T-helper 17 cell (primary cell): ENCODE measurements at places on chromosomes 16 and 17.
A peak's percentile ranks its signal among the peaks of the same experiment; 100 is the strongest.

DNA sequence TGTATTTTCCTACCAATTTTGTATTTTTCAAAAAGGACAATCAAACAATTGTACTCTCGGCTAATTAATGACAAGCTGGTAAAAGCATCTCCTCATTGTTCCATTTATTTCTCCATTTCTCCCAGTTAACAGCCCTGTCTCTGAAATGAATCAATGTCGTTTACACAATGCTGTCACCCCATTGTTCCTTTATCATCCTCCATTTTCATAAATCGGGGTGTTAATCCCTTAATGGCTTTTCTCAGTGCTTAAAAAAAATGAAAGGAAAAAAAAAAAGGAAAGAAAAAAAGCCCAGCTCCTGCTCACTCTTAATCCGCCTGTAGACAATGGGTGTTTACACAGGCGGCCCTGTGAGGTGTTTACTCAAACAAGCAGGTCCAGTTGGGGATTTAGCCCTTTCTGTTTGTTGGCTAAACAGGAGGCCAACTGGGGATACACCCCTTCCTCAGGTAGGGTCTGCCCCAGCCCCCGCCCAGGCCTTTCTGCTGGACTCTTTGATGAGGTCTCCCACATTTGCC lies 86.8 kb upstream of the SALL1 start:
- DNase-seq, result no peak

DNA sequence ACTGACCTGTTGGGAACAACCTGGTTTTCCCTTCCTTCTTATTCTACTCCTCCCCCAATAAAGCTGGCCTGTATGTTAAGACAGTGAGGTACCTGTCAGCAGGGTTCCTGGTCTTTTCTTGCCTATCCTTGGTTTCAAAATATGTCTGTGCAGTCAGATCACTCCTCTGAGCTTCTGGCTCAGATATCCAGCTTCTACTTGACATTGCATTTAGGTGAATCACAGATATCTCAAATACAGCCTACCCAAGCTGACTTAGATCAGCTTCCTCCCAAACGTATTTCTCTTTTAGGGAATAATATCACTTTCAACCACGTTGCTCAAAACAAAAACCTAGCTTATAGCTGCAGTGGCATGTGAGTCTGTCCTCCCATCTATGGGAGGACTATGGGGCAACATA lies 48.7 kb downstream of the TEX14 start:
- DNase-seq, result no peak

GRCh38 chr17:1834380-1835149 lies 4.8 kb downstream of the RPA1 start:
- DNase-seq, result no peak

DNA sequence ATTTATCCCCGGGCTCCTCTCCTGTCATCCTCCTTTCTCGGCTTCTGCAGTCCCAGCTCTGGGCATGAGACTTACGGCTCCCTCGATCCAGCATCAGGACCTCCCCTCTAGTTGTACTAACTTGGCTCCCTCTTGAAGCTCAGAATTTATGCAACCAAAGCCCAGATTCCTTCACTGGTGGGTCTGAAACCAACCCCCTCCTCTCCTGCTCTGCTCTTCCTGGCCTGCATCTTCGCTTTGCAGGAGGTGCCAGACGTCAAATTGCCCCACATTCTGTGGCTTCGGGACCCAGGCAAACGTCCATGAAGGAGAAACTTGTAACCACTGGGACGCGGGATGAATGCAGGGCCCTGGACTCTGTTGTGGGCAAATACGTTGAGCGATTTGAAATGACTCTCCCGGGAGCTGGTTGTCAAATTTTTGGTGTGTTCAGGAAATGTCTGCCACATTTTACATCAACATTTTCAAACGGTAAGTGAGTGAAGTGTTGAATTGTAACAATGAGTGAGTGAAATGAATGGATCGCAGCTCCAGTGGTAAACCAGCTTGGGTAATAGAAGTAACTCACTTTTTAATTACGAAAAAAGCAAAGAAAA lies 29.3 kb upstream of the ELAC2 start:
- no peak for DNase-seq

- DNase-seq, result no peak
These were observed 32.8 kb downstream of the CACNA1G start for GRCh38 chr17:50593321-50593720.

- DNase-seq, result no peak
These were observed 24.9 kb upstream of the CRYM start for GRCh38 chr16:21302898-21303528.

- DNase-seq, result no peak
These were observed 16.0 kb upstream of the SCNN1B start for GRCh38 chr16:23286131-23286532.

GRCh38 chr16:88785106-88785924 lies at the start of gene PIEZO1:
Gene PIEZO1 (minus strand): TSS chr16:88785220. CDS start chr16:88784964, 256 bp downstream.
- DNase-seq, result peak; percentile 84

DNA sequence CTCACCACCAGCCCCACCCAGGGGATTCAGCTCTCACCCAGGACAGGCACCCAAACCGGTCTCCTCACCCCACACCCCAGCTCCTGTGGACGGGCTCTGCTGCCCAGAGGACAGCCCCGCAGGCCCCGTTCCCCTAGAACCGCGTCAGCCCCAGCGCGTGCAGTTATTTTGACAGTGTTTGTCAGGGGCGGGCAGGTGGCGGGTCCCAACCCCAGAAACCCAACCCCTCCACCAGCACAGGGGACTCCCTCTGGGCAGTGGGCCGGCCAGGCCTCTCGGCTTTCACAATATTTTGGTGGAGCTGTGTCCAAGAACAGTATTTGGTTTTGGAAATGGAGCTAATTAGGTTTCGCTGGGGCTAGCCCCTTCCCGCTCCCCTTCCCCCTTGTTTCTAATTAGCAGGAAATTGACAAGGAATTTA lies 44.8 kb downstream of the BAHCC1 start:
- DNase-seq, result no peak

- no peak for DNase-seq
These were observed 11.2 kb upstream of the COG7 start for GRCh38 chr16:23464196-23464595.

- DNase-seq, result no peak
These were observed 41.1 kb downstream of the AHSP start for GRCh38 chr16:31568577-31569359.

DNA sequence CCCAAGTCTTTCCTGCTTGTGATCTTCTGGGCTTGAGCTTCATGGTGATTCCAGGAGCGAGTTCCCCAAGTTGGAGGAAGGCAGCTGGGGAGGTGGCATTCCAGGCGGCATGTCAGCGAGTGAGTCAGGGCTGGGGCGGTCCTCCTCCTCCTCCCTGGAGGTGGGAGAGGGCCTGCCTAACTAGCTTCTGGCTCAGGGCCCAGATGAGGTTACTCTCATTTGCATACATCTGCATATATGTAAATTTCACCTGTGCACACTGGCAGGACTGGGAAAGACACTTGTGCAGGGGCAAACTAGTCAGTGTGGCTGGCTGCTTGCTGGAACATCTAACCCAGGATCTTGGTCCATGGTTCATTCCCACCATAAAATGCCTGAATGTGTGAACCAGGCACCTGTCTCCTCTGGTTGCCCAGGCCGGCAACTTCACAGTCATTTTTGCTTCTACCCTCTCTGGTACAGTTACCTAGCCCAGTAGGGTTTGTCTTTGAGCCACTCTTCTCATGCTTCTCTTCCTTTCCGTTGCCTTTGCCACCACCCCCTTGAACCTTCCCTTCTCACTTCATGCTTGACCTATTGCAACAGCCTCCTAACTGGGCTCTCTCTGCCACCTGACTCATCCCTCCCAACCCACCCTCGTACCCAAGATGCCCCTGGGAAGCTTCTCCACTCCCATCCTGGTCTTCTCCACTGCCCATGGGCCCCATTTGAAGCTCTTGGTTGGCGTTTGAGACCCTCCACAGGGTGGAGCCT lies 9.6 kb upstream of the DLX4 start:
- DNase-seq, result no peak

GRCh38 chr16:67661886-67662652 lies 1.3 kb downstream of the PARD6A start:
- no peak for DNase-seq

DNA sequence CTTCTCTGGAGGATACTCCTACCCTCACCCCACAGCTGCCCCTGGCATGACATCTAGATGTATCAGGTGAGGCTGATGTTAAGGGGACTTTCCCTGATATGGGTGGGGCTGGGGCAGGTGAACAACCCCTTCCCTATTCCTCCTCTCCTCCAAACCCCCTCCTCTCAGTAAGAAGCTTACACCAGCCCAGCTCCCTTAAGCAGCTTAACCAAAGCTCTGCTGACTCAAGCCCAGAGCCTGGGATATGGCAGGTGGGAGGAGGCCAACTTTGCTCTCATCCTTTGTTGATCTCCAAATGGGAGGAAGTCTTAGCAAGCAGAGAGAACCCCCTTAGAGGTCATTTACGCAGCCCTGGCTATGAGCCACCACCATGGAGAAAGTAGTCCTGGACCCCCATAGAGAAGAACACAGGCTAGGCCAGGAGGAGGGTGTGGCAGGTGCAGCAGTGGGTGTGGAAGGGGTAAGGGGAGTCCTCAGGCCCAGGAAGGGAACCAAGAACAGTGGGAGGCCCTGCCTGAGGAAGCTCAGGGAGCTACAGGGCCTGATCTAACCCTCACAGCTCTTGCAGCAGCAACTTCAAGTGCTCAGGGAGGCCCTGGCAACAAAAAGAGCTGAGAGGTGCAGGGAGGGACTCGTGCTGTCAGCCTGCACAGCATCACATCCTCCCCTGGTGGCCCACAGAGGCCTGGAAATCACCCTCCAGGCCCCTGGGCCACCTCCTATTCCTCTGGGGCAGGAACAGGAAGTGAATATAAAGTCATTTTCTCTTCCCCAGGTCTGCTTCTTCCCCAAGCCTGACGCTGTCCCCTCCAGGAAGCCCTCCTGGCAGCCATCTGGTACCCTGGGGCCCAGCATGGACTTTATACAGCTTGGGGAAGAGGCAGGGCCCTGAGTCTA lies 2.9 kb downstream of the UNC119 start:
- peak; percentile 60 for DNase-seq

DNA sequence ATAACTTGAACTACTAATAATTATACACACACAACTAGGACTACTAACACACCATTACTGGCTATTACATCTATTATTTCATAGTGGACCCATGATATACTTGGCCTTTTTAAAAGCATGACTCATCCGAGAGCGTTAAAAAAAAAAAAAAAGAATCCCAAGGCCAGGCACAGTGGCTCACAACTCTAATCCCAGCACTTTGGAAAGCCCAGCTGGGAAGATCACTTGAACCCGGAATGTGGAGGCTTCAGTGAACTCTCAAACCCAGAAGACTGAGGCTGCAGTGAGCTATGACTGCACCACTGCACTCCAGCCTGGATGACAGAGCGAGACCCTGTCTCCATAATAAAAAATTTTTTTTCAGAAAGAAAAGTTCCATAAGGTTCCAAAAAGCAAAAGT lies 3.1 kb downstream of the GLG1 start:
- DNase-seq, result no peak

DNA sequence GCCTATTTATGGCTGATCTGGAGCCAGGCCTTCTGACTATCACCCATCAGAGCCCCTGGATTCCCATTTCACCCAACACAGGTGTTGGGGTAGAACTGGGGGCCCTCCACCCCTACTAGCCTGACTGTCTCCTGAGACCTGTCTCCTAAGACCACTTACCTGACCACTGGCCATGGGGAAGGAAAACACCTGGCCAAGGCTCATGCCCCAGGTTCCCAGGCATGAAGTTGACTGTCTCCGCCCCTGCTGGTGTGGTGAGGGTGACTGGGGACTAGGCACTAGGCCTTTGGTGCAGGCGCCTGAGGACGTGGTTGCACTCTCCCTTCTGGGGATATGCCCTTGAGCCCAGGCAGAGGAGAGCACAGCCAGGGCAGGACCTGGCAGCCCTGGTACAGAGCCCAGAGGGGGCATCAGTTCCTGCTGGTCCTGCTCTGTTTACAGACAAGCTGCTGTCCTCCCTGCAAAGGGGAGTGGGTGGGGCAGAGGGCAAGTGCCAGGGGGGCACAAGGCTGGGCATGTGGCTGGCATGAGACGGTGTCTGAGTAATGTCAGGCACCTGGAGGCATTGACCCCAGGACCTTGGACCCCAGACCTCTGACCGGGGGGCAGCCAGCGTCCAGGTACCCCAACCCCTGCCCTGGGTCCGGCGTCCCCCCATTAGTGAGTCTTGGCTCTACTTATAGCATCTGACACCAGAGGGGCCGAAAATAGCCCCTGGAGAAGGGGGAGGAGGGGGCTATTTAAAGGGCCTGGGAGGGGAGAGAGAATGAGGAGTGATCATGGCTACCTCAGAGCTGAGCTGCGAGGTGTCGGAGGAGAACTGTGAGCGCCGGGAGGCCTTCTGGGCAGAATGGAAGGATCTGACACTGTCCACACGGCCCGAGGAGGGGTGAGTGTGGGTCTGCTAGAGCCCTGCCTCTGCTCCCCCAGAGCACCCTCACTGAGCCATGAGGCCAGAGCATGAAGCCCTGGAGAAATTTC lies at the start of gene TCAP:
TCAP (plus strand) TSS at position 769 of the 981 bp plus-strand sequence; CDS start at position 780, 11 bp downstream.
- no peak for DNase-seq

GRCh38 chr17:50234581-50234980 lies 33.1 kb upstream of the COL1A1 start:
- no peak for DNase-seq

DNA sequence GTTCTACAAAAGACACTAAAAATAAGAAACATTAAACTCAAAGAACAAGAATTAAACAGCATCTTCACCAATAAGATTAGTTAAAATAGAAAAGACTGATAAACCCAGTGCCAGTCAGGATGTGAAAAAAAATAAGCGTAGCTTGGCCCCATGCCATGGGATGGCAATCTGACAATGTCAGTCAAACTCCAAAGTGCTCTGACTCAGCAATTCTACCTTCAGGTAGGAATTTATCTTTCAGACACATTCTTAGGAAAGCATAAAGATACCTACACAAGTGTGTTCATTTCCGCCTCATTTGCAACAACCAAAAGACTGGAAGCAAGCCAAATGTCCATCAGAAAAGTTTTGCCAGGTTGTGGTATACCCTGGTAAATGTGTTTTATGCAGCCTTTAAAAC lies 9.1 kb upstream of the MPO start:
- DNase-seq, result no peak

DNA sequence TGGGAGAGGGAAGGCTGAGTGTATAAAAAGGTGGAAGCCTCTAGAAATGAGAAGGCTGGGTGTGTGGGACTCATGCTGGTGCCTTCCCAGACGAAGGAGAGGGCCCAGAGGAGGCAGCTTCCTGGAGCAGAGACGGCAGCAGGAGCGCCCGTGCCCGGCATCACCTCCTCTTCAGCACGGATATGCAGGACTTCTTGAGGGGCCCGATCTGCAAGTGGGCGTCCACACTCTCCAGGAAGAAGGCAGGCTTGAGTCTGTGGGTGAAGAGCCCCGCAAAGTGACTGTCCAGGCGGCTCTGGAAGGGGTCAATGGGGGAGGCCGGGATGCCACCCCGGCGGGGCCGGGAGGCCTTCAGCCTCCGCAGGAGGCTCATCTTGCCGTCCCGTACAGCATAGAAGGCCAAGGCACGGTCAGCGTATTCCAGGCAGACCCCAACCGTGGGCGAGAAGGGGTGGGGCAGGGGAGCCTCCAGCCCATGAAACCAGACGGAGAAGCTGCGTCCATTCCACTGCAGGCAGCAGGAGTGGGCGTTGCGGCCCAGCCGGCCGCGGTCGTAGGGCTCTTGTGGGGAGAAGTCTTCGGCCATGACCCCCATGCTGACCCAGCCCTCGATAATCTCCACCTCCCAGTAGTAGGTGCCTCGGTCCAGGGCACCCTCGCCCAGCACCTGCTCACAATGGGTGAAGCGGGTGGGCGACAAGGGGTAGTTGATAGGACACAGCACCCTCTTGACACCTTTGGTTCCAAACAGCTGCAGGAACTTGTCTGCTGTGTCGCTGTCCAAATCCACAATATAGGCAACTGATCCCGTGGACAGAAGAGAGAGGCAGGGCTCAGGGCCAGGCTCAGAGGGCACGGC lies 3.8 kb downstream of the TRIM47 start:
- DNase-seq, result no peak
